Esophagus muscularis mucosa (tissue), 4 donors: ENCODE measurements at places on chromosomes 7 and 10. TPM values are rescaled to one million over a fixed set of nuclear protein-coding genes. Genes with fewer than 3 reads are reported as not detected.

FIS1 gene
- total RNA-seq: 303 TPM

AGAP5 gene
- 2.3 TPM for total RNA-seq

ANK3 gene
- 44.9 TPM for total RNA-seq

AGAP9 gene
- total RNA-seq: 2.6 TPM

OIT3 gene
- total RNA-seq: not detected

CALY gene
- 2.5 TPM for total RNA-seq

EN2 gene
- not detected for total RNA-seq

BTBD16 gene
- total RNA-seq: 0.29 TPM

CBX3 gene
- total RNA-seq: 51.5 TPM

TMEM139 gene
- not detected for total RNA-seq

NODAL gene
- total RNA-seq: not detected

KCP gene
- total RNA-seq: 0.66 TPM

GRID2IP gene
- total RNA-seq: not detected

CALML3 gene
- not detected for total RNA-seq

STEAP1 gene
- 2.9 TPM for total RNA-seq

FGFBP3 gene
- total RNA-seq: 0.66 TPM

TPK1 gene
- 3.7 TPM for total RNA-seq

TMED4 gene
- total RNA-seq: 91.8 TPM

ADGRA1 gene
- not detected for total RNA-seq
